ENCODE measurements at places on chromosomes 16 and 17. TPM values are rescaled to one million over a fixed set of nuclear protein-coding genes. Genes with fewer than 3 reads are reported as not detected.

GRCh38 chr17:45341533-45342158 lies 24.8 kb upstream of the MAP3K14 start:
- H3K4me3 ChIP-seq, result no peak overlapping the region
- no peaks in the 10 kb centered on the region for H3K36me3 ChIP-seq
- DNase-seq, result no peak
- H3K27me3 ChIP-seq, result peaks cover 3% of the 10 kb centered on the region
- H3K27ac ChIP-seq, result no peak overlapping the region

Gene PYDC1
- not detected for total RNA-seq

DNA sequence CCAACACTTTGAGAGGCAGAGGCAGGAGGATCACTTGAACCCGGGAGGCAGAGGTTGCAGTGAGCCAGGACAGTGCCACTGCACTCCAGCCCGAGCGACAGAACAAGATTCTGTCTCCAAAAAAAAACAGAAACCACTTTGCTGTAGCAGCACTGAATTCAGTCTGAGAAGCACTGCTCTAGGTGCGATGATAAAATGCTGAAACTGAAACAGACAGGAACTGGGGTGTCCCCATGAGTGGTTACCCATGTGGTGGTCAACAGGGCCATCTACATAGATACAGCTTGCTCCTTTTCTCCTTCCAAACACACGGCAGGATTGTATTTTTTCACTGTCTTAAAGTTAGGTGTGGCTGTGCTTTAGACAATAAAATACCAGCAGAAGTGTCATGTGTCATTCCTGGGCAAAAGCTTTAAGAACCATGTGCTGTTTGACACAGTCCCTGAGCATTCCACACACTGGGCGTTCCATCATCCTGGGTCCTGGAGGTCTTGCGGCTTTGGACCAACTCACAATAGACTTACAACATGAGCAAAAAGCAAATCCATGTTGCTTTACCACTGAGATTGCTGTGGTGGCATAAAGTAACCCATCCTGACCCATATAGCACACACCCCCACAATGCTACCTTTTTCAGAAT lies 11.5 kb downstream of the GAS7 start:
- no peak overlapping the region for H3K27ac ChIP-seq
- H3K27me3 ChIP-seq, result peaks cover 17% of the 10 kb centered on the region
- no peaks in the 10 kb centered on the region for H3K36me3 ChIP-seq
- DNase-seq, result no peak
- H3K4me1 ChIP-seq, result no peaks in the 10 kb centered on the region

Gene HCRT
- total RNA-seq, result not detected

GRCh38 chr17:77875881-77876509 lies 82.5 kb upstream of the TNRC6C start:
- H3K36me3 ChIP-seq, result peaks cover 15% of the 10 kb centered on the region
- no peak overlapping the region for H3K4me3 ChIP-seq
- no peak overlapping the region for H3K27ac ChIP-seq
- DNase-seq, result no peak
- H3K4me1 ChIP-seq, result peaks cover 31% of the 10 kb centered on the region

GRCh38 chr17:66354472-66354871 lies 52.1 kb downstream of the PRKCA start:
- no peak for DNase-seq
- peaks cover 21% of the 10 kb centered on the region for H3K36me3 ChIP-seq
- H3K27ac ChIP-seq, result no peak overlapping the region
- peaks cover 46% of the 10 kb centered on the region for H3K4me1 ChIP-seq

DNA sequence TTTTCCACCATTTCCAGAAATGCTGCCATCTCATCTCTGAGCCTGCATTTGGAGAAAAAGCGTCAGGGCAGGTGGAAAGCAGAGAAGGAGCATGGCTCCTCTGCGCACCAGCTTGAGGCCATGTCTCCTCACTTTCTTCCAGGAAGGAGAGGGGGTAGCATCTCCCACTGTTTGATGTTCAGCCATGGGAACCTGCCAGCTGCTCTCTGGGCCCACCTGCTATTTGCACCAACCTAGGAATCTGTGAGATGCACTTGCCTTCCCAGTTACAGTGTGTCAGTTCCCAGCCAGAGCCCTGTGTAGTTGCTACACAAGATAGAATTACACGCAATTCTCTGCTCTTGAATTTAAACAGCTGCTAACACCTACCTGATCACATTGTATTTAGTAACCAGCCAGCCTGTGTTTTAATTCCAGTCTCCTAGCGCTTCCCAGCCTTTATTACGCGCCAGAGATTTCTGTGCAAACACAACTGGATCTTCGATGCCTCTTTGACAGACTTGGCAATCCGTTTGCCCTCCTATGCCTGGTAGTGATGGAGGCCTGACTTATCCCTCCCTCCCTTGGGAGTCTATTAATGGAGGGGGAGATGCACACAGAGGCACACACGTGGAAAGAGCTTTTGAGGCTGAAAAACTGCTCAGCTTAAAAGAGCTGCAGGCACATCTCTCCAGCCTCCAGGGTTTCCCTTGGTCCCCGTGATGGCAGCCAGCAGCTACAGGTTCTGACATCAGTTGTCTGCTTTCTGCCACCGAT lies 98.1 kb upstream of the SEC14L1 start:
- no peak overlapping the region for H3K4me3 ChIP-seq
- no peak overlapping the region for H3K27ac ChIP-seq
- DNase-seq, result no peak
- no peaks in the 10 kb centered on the region for H3K4me1 ChIP-seq
- no peaks in the 10 kb centered on the region for H3K36me3 ChIP-seq

All from activated naive CD8-positive, alpha-beta T cell treated with anti-CD3 and anti-CD28 coated beads, Interleukin-2, amount 10 ng/mL, durations not matched to agents 7 days and 5 days (primary cell).